ENCODE measurements at places on chromosomes 3 and 15.

- no peak for DNase-seq
Observed at GRCh38 chr15:37109872-37110572, 9.7 kb upstream of the MEIS2 start.

- no peak for DNase-seq
Observed at GRCh38 chr3:141465221-141465620, 21.6 kb upstream of the RASA2 start.

- DNase-seq, result peak; percentile 13
Observed at GRCh38 chr15:76285241-76285825, 25.9 kb downstream of the ETFA start.

DNA sequence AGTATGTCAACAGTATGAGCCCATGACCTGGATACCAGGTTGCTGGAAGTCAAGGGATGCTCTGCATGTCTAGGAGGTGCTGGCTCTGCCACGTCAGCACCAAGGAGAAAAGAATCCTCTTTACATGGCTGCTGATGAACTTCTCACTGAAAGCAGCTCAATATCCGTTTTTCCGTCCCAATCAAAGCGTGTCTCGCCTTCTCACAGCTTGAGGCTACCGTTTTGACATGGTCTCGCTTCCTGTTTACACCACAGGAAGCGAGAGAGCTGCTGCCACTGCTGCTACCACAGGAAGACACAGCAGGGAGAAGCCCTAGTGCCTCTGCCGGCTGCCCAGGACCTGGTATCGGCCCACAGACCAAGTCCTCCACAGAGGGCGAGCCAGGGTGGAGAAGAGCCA lies 27.3 kb downstream of the STARD5 start:
- DNase-seq, result peak; percentile 80

DNA sequence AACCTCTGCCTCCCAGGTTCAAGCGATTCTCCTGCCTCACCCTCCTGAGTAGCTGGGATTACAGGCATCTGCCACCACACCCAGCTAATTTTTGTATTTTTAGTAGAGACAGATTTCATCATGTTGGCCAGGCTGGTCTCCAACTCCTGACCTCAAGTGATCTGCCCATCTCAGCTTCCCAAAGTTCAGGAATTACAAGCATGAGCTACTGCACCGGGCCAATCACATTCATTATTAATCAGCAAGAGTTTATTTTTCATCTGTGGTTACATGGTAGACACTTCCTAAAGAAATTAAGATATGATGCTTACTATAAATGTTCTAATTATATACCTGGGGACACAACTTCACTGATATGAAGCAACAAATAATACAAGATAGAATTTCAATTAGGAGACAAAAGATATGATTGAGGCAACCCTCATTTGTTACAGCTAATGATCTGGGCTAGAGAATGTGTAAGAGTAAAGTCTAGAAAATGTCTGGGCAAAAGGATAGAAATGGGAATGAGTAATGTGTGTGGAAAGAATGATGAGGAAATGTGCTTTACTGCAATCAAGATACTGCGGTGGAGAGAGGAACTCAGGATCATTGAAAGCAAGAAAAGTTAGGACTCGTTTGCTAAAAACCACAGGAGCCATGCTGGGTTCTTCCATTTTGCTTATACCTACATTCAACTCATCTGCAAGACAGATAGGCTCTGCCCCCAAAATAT lies 366.8 kb downstream of the ZIC1 start:
- no peak for DNase-seq

- DNase-seq, result no peak
Observed at GRCh38 chr3:179760944-179761343, 108.1 kb downstream of the USP13 start.

GRCh38 chr15:32057876-32058425 lies 27.6 kb downstream of the CHRNA7 start:
- DNase-seq, result no peak

DNA sequence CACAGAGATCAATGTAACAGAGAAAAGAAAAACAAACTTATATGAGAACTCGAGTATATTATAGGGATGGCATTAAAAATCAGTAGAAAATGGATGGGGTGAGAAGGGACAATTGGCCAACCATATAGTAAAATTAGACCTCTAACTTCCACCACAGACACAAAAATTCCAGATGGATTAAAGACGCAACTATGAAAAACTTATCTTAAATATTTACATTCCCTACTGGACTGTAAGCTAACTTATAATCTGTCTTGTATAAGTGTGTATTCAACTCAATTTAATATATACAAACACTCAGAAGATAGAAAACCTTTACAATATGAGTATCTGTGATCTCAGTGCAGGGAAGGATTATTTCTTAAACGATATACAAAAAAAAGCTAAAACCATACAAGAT lies 3.0 kb downstream of the MFAP1 start:
- no peak for DNase-seq

DNA sequence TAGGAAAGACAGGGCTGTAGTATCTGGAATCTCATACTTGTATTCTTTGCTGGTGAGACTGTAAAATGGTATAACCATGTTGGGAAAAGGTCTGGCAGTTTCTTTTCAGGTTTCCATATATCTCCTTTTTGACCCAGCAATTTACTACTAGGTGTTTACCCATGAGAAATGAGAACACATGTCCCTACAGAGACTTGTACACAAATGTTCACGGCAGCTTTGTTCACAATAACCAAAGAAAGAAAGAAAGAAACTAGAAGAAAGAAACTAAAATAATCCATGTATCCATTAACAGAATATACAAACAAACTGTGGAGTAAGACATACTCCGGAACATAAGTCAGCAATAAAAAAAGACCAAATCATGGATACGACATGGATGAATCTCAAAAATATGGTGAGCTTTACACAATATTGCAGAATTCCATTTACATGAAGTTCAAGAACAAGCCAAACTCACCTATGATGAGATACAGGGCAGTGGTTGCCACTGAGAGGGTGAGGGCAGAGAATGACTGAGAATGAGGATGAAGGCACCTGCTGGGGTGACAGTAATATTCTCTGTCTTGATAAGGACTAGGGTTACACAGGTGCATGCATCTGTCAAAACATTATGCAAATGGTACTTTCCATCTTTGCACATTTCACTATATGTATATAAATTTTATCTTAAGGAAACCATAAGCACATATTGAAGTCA lies 2.7 kb downstream of the RFTN1 start:
- DNase-seq, result no peak

GRCh38 chr3:48688737-48689075 lies 3.0 kb upstream of the NCKIPSD start:
- DNase-seq, result no peak
